ENCODE measurements at places on chromosomes 12 and 14. TPM values are rescaled to one million over a fixed set of nuclear protein-coding genes. Genes with fewer than 3 reads are reported as not detected.

The TAS2R7 gene
- total RNA-seq = not detected

- DNase-seq = no peak
Observed at GRCh38 chr12:48758186-48758585, 30.7 kb downstream of the ADCY6 start.

DNA sequence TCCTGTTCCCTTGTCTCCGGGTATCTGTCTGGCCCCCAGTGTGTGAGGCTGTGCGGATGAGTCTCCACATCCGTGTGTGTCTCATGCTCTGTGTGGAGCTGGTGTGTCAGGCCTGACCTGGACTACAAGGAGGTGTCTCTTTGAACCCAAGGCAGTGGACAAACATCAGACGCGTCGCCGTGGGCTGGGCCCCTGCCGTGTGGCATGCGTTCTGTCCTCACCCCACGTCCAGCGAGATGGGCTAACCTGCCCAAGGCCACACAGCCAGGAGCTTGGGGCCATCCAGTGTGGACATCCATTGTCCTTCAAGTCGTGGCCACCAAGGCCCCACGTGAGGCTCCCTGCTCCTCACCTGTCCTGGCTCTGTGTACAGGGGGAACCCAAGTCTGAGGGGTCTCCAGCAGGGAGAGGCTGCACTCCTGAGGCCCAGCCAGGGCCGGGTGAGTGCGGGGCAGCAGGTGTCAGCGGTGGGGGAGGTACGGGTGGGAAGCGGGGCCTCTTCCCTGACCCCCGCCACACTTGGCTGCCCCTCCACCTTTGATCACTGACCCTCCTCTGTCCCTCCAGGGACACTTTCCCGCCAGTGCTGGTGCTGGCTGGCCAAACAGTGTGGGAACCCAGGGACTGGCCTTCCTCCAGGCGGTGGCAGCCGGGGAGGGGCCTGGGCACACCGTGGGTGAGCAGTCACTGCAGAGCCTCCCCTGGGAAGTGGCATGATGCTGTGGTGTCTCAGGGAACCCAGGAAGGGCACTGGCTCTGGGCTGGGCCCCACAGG lies 48.5 kb downstream of the CYP46A1 start:
- no peak for DNase-seq

- no peak for DNase-seq
Observed at GRCh38 chr12:105504286-105504685, 173.8 kb downstream of the C12orf75 start.

DNA sequence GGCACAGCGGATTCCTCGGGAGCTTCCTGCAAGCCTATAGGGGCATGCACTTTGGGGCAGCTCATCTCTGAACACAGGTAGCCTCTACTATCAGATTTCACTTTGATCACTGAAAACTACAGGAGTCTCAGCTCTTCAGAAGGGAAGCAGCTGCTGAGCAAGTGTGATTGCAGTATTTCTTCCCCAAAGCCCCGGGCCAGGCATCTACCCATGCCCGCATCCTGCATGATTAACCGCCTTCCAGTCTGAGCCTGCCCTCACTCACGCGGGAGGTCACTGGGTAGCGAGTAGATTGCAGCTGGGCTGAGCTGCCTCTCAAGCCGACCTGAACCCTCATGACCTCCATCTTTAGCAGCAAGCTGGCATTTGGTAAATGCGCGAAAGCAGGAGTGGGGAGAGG lies 334.7 kb downstream of the DPF3 start:
- DNase-seq = no peak

The GPR132 gene
- 1.9 TPM for total RNA-seq

- DNase-seq = no peak
Observed at GRCh38 chr14:65840118-65840751, 427.7 kb downstream of the FUT8 start.

The ULK1 gene
- 20.4 TPM for total RNA-seq

The SFSWAP gene
- total RNA-seq = 31.4 TPM

DNA sequence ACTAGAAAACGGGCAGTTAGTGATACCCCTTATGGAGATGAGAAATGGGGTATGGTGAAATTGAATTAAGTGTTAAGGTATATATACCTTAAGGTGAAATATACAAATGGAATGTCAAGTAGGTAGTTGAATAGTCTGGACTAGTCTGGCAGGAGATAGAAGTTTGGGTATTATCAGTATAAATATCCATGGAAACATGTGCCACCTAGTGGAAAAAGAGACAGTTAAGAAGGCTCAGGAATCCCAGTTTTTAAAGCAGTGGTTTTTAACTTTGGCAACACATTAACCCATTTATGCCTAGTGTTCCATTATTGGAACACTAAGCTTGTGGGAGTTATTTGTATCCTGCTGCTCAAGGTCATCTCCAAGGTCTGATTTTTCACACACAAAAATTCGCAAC lies 38.6 kb upstream of the TPH2 start:
- no peak for DNase-seq

DNA sequence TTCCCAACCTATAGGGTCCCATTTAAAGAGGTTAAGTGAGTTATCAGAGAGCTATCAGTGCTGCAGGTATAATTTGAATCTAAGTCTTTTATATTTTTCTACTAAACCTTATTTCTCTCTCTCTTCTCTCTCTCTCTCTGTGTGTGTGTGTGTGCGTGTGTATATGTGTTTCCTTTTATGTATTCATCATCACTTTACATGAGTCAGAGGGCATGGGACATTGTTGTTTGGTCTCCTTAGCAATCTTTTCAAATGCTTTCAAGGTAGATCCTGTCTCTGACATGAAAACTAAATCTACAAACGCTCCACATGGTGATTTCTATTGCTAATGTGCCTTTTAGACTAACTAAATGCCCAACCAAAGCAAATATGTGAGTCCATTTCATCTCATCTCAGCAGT lies 459.7 kb downstream of the BTG1 start:
- DNase-seq = no peak

DNA sequence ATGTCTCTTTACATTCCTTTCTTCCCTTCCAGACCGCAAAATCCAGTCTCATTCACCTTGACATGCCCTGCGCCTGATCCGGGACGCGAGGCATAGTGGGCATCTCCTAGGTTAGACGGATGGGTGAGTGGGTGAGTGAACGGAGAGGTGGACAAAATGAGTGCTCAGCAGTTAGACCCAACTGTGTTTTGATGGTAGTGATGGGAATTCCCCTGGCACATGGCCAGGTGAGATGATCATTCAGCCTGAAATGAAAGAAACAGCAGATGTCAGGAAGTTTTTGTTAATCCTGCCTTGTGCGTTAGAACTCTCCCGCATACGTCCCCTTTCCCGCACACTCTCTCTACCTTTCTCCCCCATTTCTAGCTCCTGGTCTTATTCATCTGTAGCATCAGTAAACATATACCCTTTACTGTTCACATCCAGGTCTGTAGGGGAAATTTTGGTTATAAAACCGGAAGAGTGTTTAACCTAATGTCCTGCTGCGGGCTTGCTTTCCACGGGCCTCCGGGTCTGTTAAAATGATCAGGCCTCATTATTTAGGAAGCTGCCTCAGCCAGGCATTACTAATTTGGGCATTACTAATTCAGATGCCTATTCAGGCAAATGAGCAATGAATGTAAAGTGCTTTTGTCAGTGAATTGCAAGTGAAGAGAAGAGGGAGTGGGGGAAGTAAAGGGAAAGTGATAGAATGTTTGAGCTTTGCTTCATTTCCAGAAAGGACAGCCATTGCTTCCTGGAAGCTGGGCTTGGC lies 172.8 kb downstream of the ETV6 start:
- peak; percentile 67 for DNase-seq

DNA sequence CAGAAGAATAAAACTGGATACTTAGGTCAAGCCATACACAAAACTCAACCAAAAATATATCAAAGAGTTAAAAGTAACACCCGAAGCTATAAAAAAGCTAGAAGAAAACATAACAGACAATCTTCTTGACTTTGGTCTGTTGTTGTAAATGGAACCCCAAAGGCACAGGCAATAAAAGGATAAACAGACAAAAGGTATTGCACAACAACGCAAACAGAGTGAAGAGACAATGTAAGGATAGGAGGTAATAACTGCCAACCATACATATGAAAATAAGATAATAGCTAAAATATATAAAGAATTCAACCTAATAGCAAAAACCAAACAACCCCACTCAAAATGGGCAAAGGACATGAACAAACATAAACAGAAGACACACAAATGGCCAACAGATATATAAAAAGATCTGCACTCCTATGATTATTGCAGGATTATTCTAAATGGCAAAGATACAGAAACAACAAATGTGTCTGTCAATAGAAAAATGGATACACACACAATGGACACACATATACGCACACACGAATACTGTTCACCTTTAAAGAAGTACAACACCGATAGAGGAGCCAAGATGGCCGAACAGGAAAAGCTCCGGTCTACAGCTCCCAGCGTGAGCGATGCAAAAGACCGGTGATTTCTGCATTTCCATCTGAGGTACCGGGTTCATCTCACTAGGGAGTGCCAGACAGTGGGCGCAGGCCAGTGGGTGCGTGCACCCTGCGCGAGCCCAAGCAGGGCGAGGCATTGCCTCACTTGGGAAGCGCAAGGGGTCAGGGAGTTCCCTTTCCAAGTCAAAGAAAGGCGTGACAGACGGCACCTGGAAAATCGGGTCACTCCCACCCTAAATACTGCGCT lies 1137.1 kb downstream of the FSCB start:
- no peak for DNase-seq

DNA sequence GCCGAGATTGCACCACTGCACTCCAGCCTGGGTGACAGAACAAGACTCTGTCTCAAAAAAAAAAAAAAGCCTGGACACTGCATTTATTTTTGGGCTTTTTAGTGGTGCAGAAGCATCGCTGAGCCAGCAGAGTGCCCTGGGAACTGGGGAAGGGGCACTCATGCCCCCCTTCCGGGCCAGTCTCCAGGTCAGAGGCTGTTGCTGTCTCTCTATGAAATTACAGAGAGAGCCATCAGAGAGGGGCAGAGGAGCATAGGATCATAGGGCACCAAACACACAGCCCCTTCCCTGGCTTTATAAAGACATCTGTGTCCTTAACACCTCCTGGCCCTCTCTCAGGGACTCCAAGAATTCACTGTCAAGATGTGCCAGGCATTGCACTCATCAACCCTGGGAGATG lies 195.8 kb downstream of the CALM1 start:
- DNase-seq = no peak

DNA sequence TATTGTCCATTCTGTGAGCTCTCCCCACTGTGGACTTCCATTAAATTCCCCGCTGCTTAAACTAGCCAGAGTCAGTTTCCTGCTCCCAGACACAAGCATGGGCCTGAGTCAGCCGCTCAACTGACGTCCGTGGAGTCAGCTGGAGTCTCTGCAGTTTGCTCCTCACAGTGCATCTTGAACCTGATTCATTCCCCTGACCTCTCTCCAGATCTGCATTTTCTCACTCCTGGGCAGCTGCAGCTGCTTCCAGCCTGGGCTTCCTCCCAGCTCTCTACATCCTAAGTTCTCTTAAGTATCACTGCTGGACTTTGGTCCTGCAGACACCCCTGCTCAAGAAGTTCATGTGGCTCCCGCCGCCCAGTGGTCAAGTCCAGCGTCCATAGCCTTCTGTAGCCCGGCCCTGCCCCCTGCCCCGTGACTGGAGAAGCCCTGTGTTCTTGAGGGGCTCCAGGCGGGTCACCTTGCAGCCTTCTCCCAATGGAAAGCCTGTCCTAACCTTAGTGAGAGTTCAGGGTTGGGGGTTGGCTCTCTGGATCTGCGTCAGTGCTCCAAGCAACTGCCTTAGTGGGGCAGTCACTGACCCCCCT lies 20.0 kb downstream of the NFKBIA start:
- DNase-seq = no peak

DNA sequence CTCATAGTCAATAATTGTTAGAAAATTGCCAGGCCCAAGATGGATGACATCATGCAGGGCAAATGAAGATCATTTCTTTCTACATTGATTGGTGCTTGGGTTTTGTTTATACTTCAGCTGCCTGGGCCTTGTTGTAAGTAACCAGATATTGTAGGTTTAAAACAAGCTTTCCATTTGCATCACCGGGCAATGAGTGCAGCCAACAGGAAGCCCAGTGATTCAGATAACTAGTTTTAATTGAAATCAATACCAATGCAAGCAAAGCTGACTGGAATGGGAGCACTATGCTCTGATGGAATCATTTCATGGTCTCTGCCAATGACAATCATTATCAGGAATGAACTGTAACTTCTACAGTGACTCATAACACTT lies 279.3 kb downstream of the DUSP6 start:
- DNase-seq = peak; percentile 88

DNA sequence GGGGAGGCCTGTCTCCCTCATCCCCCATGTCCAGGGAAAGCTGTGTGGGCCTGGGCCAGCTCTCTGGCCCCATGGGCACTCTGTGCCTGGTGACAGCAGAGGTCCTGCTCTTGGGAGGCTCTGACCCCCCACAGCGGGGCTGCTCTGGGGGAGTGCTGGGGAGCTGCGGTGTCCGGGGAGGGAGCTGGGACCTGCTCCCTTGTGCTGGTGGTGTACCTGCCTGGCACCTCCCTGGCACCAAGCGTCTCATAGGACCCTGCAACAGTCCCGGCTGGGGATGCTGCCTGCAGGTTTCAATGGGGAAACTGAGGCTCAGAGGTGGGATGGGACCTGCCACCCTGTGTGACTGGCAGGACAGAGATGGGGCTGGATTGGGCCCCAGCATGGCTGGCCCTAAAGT lies 111.3 kb downstream of the KIF26A start:
- DNase-seq = no peak

DNA sequence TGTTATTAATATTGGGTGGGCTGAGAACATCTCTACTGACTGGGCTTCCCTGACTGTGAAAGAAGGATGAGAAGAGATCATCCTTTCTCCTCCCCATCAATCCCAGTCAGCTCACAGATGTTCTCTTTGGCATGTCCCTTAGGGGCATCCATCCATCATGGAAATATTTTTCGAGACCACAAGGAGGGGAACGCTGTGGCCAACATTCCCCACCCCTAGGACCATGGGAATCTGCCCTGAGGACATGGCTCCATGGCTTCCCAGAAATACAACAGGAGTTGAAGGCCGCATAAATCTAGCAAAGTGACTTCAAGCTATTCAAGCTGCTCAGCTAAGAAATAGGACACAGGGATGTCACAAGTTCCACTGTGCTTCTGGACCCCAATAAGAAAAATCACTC lies 456.8 kb downstream of the MED13L start:
- DNase-seq = no peak

The JPH4 gene
- 1.1 TPM for total RNA-seq

DNA sequence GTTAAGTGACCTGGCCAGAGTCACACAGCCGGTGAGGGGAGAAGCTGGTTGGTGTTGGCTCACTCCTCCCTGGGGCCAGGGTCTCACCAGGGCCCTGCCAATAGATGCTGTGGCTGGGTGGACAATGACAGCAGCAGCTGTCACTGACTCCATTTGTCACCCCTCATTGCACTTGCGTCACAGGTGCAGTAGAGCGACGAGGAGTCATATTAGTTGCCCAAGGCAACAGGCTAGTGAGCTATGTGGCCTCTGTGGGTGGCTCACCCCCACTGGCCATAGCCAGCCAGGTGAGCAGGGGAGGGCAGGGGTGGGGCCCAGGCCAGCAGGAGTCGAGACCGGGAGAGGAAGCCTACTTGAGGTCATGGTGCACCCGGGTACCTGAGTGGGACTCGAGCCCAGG lies 9.7 kb downstream of the SLC25A47 start:
- DNase-seq = peak; percentile 25

Data from kidney epithelial cell (primary cell).